ENCODE measurements at places on chromosomes 11 and 22.

DNA sequence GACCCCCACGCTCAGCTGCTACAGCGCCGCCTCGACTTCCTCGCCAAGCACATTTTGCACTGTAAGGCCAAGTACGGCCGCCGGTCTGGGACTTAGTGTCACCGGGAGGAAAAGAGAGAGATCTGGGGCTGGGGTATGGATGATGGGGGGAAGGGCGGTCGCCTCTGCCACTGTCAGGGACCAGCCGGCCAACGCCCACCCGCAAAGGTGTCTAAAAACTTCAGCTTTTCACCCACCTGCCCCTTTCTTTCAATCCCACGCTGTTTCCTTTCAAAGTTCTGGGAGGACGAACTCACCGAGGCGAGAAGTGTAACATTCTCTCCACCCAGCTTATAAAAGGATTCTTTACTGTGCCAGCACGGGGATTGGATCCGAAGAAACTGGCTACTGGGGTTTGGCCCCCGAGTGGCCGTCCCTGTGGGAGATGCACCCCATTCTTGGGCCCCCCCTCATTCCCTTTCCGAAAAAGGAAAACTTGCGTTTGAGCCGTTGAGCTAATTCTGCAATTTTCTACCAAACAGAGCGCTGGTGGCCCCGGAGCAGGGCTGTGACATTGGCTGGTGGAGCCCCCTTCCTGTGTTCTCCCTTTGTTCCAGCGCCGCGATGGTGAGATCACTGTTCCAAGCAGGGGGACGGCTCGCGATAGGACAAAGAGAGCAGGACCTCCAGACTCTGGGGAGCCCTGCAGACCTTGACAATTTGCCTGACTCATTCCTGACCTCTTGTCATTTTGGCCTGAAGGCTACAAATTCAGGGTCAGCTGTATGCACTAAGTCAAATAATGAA lies 1.8 kb downstream of the FJX1 start:
- DNase-seq = no peak

- no peak for DNase-seq
Measured at GRCh38 chr22:49367041-49367697, 460.5 kb downstream of the BRD1 start.

- no peak for DNase-seq
Measured at GRCh38 chr11:126253265-126253664, 15.4 kb downstream of the SRPRA start.

DNA sequence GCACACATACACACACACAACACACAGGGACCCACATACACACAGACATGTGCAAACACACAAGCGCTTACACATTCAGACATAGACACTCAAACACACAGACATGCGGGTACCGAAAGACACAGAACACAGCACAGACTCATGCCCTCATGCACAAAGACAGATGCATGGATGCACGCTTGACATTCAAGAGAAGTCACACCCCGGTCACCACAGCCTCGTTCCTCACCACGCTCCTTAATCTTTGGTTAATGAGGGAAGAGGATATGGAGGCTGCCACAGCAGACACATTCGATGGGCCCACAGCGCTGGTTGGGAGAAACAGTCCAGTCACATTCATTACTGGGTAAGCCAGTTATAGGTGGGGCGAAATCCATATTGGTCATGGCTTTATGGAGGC lies 51.9 kb upstream of the EIF3D start:
- no peak for DNase-seq

- DNase-seq = no peak
Measured at GRCh38 chr11:45909594-45910475, 2.8 kb upstream of the FREY1 start.

- no peak for DNase-seq
Measured at GRCh38 chr11:33936725-33937604, 45.1 kb upstream of the LMO2 start.

- DNase-seq = no peak
Measured at GRCh38 chr22:38510416-38510970, 4.4 kb upstream of the DDX17 start.

DNA sequence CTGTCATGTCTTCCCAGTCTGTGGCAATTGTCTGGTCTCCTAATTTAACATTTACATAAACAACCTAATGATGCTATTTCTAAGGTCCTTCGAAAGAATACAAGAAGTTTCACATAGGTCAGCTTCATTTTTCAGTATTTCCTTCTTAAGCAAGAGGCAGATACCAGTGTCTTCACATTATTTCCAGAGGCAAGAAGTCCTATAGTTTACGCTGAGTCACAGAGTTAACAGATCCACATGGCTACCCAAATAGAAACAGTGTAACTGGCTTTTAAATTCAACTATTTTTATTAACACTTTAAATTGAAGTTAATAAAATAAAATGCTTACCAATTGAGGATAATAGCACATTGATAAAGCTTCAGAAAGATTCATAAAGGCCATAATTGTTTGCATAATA lies 10.9 kb downstream of the PRRG4 start:
- DNase-seq = no peak

DNA sequence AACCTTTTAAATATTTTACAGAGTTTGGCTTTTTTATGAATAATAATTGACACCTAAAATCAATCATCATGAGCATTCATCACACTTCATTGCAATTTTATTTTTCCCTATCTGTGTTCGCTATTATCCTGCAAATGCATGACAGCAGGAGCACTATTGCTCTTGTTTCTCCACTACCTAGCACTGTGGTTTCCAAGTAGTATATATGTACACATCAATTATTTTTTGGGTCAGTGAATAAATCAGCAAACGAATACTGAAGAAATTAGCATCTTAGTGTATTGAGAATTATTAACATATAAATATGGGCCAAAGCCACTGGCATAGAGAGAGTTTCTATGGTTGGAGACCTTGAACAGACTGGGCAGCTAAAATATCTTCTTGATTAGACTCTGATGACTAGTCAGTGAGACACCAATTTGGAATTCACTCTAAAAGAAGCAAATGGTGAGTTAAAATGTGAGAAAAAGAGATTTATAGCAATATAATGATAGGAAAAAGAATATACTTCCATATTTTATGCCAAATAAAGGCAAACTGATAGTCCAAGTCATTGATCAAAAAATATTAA lies 731.1 kb upstream of the LUZP2 start:
- no peak for DNase-seq

DNA sequence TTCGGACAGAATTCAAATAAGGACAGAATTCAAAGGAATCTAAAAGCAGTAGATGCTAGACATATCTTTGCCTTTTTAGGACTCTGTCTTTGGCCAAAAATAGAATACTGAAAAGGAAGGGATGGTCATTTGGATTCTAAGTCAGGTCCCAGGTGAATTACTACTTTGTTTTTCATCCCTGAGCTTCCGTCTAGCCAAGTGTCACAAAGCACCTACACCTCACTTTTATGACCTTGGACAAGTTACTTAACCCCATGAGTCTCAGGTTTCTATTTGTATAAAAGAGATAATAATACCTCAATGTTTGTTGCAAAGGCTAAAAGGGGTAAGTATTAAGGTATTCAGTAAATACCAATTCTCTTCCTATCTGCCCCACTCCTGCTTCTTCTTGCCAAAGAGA lies 7.3 kb downstream of the KIF18A start:
- DNase-seq = no peak

- no peak for DNase-seq
Measured at GRCh38 chr11:88174709-88175568, at the start of gene RAB38. TSS of gene RAB38 (minus strand) at chr11:88175443. CDS start at chr11:88175384, 59 bp downstream.

DNA sequence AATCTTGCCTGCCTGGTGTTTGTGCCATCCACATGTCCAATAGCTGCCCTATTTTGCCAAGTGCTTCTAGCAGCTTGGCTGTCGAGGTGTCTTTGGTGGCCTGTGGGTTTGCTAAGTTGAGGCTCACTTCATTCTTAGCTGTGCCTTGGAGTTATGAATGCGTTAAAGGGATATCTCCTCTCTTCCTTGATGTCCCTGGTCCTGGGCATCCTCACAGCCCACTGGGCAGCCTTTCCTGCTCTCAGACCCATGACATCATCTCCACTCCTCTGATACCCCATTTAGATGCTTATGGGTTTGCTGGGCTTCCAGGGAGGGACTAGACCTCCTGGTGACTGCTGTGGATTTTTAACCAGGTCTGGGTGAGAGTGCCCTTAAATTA lies 1.3 kb downstream of the LDLRAD3 start:
- no peak for DNase-seq

- DNase-seq = no peak
Measured at GRCh38 chr22:49628391-49629260, 199.0 kb downstream of the BRD1 start.

GRCh38 chr22:26393929-26394328 lies 35.1 kb upstream of the ASPHD2 start:
- no peak for DNase-seq

- no peak for DNase-seq
Measured at GRCh38 chr11:124538019-124538418, 5.4 kb downstream of the OR8B12 start.

DNA sequence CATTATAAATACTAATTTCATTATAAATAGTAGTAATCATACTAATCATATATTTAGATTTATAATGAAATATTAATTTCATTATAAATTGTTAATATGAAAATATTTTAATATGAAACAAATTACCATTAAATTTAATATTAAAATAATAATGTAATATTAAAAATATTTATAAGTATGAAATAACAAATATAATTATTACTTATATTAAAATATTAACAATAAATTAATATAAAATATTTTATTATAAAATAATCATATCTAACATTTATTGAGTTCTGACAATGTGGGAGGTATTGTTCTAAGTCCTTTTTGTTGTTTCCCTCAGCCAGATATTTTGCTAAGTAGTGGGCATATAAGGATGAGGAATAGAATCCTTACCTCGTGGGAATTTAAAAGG lies 1341.4 kb downstream of the LRRC4C start:
- DNase-seq = no peak

DNA sequence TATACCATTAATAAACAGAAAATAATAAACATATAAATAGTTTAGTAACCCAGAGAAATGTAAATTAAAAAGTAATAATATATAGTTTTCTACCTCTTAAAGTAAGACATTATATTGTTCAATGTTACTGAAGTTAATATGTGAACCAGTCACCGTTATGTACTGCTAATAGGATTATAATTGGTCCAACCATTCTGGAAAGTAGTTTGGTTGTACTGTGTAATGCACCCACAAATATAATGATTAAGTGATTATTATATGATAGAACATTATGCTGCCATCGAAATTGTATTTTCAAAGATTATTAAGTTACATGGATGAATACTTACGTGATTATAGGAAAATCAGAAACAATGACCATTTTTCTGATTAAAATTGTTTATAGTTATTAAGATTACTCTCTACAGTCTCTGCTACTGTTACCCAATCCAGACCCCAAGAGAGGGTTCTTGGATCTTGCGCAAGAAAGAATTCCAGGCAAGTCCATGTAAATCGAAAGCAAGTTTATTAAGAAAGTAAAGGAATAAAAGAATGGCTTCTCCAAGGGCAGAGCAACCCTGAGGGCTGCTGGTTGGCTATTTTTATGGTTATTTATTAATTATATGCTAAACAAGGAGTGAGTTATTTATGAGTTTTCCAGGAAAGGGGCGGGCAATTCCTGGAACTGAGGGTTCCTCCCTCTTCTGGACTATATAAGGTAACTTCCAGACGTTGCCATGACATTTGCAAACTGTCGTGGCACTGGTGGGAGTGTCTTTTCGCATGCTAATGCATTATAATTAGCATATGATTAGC lies 50.1 kb downstream of the ACER3 start:
- DNase-seq = no peak

DNA sequence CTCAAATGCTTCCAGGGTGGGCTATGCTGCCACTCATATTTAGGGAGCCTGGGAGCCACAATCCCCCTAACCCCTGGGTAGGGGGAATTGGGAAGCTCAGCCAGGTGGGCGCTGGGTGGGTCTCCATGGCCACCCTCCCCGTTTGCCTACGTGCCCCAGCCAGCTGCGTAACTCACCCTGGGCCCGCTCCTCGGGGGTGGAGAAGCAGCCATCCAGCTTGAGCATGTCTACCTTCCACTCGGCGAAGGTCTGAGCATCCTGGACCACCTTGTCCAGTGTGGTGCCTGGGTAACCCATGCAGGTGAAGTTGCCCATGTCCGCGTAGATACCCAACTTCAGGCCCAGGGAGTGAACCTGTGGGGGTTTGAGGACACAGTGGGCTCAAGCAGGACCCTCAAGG lies 3.7 kb downstream of the NAGA start:
- no peak for DNase-seq

- DNase-seq = no peak
Measured at GRCh38 chr11:86301742-86302091, 323 bp upstream of the HIKESHI start.

- DNase-seq = no peak
Measured at GRCh38 chr11:69524291-69524882, 42.9 kb downstream of the LINC01488 start.

DNA sequence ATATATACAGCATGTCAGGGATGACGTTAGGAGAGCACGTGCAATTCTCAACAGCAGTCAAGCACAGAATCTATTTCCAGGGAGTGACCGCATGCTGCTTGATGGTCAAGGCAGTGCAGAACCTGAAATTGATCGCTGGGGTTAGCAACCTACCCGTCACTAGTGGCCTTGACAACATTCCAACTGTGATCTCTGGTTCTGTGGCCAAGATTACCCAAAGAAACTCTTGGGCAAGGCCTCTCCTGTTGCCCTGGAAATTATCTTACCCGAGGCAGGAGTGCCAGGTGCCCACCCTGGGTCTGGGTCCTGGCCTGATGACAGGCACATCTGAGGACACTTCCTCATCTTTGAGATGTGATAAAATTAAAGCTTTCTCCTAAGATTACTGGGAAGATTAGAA lies 2.2 kb downstream of the TM7SF2 start:
- no peak for DNase-seq

DNA sequence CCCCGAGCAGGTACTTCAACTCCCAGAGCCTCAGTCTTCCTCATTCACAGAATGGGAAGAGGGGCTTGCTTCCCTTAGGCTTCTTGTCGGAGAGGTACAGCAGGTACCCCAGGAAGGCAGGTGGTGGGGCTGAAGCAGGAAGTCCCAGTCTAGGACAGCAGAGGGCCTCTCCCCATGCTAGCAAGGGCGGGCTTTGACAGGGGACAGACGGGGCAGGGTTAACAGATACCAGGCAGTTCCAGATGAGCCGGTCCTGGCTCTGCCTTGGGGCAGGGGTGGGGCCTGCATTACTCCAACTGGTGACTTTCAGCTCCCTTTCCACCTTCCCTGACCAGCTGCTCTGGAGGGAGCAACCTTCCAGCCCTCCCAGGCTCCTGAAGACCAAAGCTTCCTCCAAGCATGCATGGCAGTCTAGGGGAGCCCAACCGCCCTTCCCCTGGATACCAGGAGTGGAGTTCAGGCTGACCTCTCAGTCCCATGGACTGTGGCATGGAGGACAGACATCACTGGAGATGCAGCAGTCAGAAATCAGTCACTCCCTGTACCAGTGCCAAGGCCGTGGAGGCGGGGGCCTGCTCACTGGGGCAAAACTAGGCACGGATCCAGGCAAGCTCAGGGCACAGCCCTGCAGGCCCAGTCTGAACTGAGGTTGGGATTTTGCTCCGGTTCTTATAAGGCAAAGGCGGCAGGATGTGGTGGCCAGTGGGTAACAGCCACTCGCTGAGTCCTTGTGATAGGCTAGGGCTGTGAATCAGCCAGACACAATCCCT lies 60.5 kb downstream of the NAT10 start:
- no peak for DNase-seq

DNA sequence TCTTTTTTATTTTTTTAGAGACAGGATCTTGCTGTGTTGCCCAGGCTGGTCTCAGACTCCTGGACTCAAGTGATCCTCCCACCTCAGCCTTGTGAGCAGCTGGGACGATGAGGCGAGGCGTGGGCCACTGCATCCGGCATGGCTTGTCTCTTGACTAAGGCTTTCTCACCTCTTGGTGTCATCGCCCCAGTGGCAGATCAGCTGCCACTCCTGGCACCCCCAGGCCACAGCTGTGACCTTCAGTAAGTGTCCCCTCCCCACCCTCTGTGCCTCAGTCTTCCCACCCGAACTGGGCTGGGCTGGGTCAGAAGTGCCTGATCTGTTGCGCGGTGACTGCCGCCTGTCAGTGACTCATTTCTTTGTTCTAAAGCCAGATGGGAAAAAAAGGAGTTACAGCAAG lies 3.6 kb downstream of the SYNGR1 start:
- no peak for DNase-seq

Data from NCI-H1048 (cell line).